Thymus (tissue), 14 donors: ENCODE measurements at places on chromosomes 13 and 19. TPM values are rescaled to one million over a fixed set of nuclear protein-coding genes. Genes with fewer than 3 reads are reported as not detected.

The PLEKHA4 gene
- polyA plus RNA-seq: 17.3 TPM

The CCL25 gene
- polyA plus RNA-seq: 33.4 TPM

The NEK5 gene
- polyA plus RNA-seq: 0.34 TPM

The PIBF1 gene
- polyA plus RNA-seq: 26.0 TPM

The KCNN4 gene
- polyA plus RNA-seq: 22.9 TPM

The ZFP82 gene
- polyA plus RNA-seq: 5.7 TPM

The NKPD1 gene
- polyA plus RNA-seq: 0.59 TPM

The LGALS4 gene
- 6.8 TPM for polyA plus RNA-seq

The ZNF536 gene
- polyA plus RNA-seq: 0.11 TPM

The PLIN5 gene
- polyA plus RNA-seq: 12.3 TPM

The NDUFB7 gene
- 216 TPM for polyA plus RNA-seq

GRCh38 chr13:38685974-38686576 lies 802 bp upstream of the FREM2 start:
- no peak overlapping the region for H3K27ac ChIP-seq
- H3K36me3 ChIP-seq: no peaks in the 10 kb centered on the region
- peaks cover 23% of the 10 kb centered on the region for H3K27me3 ChIP-seq
- H3K4me1 ChIP-seq: no peaks in the 10 kb centered on the region
- DNase-seq: no peak

DNA sequence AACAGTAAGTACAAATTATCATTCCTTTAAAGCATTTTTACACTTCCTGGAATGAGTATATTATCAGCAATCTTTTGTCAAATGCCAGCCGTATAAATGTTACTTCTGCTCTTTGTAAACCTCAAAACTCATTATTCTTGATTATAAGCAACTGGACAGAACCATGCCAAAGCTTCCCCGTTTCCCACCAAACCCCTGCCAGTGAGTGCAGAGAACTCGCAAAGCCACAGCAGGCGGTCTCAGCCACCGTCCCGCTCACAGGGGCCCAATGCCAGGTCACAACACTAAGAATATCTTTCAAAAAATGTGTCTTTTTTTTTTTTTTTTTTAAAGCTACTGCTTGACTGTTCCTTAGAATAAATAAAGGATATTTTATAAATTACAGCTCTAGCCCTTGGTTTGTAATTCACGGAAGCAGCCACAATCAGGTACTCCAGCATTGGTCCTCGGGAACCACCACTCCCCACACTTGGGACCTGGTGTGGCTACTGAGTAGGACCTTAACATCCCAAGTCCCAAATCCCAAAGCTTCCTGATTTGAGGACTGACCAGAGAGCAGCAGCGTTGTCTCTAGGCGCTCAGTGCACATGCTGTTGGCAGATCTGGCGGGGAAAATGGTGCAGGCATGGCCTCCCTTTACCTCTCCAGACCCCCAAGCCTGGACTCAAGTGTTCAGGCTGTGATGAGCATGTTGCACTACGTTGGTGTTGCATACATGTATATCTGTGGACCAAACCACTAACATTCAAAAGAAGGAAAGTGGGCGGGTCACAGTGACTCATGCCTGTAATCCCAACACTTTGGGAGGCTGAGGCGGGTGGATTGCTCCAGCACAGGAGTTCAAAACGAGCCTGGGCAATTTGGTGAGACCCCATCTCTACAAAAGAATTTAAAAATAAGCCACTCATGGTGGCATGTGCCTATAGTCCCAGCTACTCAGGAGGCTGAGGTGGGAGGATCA lies 19.0 kb downstream of the KCTD15 start:
- H3K4me3 ChIP-seq: no peak overlapping the region
- H3K4me1 ChIP-seq: peaks cover 11% of the 10 kb centered on the region
- H3K27ac ChIP-seq: no peak overlapping the region
- peaks cover 13% of the 10 kb centered on the region for H3K27me3 ChIP-seq

DNA sequence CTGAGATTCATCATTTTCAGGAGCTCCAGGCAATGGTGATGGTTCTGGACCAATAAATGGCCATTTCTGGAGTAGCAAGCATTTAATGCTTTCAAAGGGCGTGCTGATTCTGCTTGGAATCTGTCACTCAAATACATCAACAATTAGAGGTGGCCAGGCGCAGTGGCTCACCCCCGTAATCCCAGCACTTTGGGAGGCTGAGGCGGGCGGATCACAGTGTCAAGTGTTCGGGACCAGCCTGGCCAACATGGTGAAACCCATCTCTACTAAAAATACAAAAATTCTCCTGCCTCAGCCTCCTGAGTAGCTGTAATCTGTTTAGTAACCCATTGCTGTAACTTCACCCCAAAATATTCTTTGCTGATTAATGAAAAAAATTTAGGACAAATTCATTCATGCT lies 1574.2 kb downstream of the EFNB2 start:
- no peak overlapping the region for H3K4me3 ChIP-seq
- no peaks in the 10 kb centered on the region for H3K27me3 ChIP-seq
- no peak for DNase-seq
- H3K27ac ChIP-seq: no peak overlapping the region

GRCh38 chr19:7933411-7933810 lies 7.5 kb upstream of the CTXN1 start:
- no peak for DNase-seq
- no peak overlapping the region for H3K27ac ChIP-seq
- H3K4me3 ChIP-seq: no peak overlapping the region
- H3K36me3 ChIP-seq: peaks cover 62% of the 10 kb centered on the region
- peaks cover 6% of the 10 kb centered on the region for H3K4me1 ChIP-seq

GRCh38 chr13:60214213-60215055 lies 50.7 kb upstream of the DIAPH3 start:
- no peak for DNase-seq
- H3K4me3 ChIP-seq: no peak overlapping the region
- H3K27ac ChIP-seq: no peak overlapping the region
- H3K4me1 ChIP-seq: no peaks in the 10 kb centered on the region
- no peaks in the 10 kb centered on the region for H3K27me3 ChIP-seq

DNA sequence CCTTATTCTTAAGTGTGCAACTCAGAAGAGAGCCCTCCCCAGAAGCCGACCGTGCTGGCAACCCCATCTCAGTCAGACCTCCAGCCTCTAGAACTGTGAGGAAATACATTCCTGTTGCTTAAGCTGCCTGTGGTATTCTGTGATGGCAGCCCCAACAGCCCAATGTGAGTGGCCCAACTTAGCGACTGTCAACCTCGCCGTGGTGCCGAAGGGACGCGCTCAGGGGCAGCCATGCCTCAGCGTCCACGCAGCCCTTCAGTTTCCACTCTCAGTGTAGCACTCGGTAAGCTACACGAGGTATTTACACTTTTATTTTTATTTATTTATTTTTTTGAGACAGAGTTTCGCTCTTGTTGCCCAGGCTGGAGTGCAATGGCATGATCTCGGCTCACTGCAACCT lies 18.4 kb downstream of the PROZ start:
- H3K4me3 ChIP-seq: no peak overlapping the region
- H3K27ac ChIP-seq: no peak overlapping the region
- DNase-seq: no peak

DNA sequence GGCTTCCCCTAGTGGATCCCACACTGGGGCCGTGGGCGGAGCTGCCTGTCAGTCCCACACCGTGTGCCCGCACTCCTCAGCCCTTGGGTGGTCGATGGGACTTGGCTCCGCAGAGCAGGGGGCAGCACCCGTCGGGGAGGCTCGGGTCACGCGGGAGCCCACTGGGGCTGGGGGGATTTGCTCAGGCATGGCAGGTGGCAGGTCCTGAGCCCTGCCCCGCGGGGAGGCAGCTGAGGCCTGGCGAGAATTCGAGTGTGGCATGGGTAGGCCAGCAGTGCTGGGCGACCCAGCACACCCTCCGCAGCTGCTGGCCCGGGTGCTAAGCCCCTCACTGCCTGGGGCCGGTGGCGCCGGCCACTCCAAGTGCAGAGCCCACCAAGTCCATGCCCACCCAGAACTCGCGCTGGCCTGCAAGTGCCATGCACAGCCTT lies 481.7 kb upstream of the PRR20A start:
- no peaks in the 10 kb centered on the region for H3K27me3 ChIP-seq
- no peak for DNase-seq
- H3K4me1 ChIP-seq: no peaks in the 10 kb centered on the region
- H3K27ac ChIP-seq: no peak overlapping the region
- no peaks in the 10 kb centered on the region for H3K36me3 ChIP-seq
- no peak overlapping the region for H3K4me3 ChIP-seq

GRCh38 chr13:113981194-113981605 lies 7.3 kb upstream of the C13orf46 start:
- H3K27ac ChIP-seq: no peak overlapping the region
- no peak overlapping the region for H3K4me3 ChIP-seq
- DNase-seq: no peak
- no peaks in the 10 kb centered on the region for H3K4me1 ChIP-seq

DNA sequence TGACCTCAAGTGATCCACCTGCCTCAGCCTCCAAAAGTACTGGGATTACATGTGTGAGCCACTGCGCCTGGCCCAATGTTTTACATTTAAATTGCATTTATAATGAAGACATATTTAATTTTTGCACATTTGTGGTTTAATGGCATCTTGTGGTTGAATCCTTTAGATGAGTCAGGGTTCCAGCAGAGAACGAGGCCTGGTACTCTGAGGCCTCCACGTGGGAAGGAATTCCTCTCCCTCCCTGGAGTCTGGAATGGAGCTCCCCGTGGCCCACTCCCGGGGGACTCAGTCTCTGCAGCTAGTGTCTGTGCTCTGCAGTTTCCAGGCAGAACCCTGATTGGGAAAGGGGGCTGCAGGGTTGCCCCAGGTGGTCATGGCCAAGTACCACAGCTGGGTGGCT lies 24.2 kb downstream of the ZFR2 start:
- DNase-seq: no peak
- no peak overlapping the region for H3K27ac ChIP-seq
- no peaks in the 10 kb centered on the region for H3K27me3 ChIP-seq
- no peaks in the 10 kb centered on the region for H3K4me1 ChIP-seq

DNA sequence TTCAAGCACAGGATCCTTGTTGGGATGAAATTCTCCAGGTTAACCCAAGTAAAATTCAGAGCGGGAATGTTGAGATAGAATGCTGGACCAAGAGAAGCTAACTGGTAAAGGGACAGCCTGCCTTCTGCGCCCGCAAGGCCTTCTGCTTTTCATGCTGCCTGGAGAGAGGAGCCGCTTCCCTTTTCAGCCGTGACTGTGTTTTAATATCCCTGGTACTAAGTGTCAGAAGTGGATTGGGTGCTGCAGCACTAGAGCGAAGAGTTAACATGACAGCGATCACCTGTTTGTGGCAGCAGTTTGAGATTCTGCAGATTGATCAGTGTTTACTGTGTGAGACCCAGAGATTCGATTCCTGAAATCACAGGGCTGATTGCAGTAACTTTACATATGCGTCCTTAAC lies 197.4 kb upstream of the ZNF536 start:
- H3K27me3 ChIP-seq: no peaks in the 10 kb centered on the region
- no peaks in the 10 kb centered on the region for H3K36me3 ChIP-seq
- no peak overlapping the region for H3K27ac ChIP-seq
- no peak overlapping the region for H3K4me3 ChIP-seq
- no peak for DNase-seq

GRCh38 chr13:43830497-43830881 lies 43.7 kb upstream of the ENOX1 start:
- no peak overlapping the region for H3K4me3 ChIP-seq
- no peaks in the 10 kb centered on the region for H3K4me1 ChIP-seq
- H3K36me3 ChIP-seq: no peaks in the 10 kb centered on the region
- no peak for DNase-seq

DNA sequence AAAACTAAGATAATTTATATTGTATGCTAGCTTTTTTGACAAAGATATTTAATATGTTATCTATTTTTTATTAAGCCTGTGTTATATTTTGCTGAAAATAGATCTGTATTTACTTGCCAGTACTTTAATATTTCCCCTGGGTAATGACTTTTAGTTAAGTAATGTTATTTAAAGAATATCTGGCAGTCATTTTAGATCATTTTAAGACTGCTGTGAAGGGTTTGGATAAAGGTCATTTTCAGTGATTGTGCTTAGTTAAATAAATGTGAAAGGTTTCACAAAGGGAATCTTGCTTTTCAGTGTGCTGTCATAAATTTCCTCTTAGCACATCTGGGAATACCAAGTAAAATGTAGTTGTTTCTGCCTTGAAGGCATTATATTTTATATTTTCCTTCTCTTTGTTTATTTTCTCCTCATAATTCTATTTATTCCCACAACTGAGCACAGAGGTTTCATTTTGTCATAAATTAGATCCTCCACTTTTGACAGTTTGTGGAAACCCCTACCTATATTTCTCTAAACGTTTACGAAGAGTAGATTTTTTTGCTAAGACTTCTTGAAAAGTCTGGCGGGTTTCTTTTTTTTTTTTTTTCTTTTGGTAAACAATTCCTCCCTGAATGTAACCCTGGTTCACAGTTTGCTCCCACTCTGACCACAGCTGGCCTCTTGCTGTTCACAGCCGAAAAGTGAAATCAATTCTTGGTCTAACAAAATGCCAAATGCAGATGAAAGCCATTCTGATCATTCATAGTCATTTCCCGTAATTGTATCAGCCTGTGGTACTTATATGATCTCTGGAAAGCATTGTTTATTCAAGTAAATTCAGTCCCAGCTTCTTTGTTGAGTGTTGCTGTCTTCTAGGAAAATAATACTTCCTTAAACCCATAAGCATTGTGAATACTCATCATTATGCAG lies 87.8 kb downstream of the MAB21L1 start:
- H3K27ac ChIP-seq: no peak overlapping the region
- no peaks in the 10 kb centered on the region for H3K36me3 ChIP-seq
- H3K27me3 ChIP-seq: no peaks in the 10 kb centered on the region
- H3K4me3 ChIP-seq: no peak overlapping the region
- no peak for DNase-seq
- no peaks in the 10 kb centered on the region for H3K4me1 ChIP-seq

DNA sequence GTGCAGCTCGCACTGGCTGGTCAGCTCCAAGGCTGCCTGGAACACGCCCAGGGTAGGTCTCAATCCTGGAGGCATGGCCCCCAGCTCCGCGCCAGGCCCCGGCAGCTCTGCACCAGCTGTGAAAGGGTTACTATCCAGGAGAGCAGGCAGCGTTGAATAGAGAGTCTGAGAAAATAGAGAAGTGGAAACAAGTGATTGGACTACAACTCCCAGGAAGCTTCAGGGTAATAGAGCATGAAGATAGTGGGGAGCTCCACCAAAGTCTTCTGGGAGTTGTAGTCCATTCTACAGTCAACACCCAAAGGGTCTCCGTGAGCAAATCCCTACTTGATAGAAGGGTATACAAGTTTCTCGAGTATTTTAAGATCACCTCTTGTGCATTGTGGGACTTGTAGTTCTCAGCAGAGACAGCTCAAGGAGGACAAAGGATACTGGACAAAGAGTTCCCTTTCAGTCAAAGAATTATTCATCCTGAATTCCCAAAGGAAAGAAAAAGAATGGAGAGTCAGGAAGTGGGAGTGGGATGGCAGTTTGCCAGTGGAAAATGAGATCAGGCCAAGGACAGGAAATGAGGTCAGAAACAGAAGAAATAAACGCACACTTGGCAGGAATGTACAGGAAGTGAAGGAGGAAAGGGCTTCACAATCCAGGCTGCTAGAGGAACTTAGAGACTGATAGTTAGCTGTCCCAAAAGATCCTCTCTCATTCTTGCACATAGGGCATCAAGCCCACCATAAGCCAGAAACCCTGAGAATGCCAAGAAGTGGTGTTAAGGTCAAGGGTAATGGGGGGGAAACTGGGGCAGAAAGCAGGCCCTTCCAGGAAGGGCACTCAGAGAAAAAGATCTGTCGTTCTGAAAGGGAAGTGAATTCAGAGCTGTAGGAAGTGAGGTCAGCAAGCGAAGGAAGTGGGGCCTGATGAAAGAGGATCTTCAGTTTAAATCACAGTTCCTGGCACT lies 5.5 kb upstream of the MAMSTR start:
- H3K27me3 ChIP-seq: no peaks in the 10 kb centered on the region
- DNase-seq: peak; percentile 83
- peak overlapping the region; percentile 59 for H3K27ac ChIP-seq
- no peak overlapping the region for H3K4me3 ChIP-seq
